ENCODE measurements at places on chromosomes 3 and 15.

GRCh38 chr15:63010920-63011693 is 31.4 kb upstream of the TPM1 start:
- DNase-seq: no peak

DNA sequence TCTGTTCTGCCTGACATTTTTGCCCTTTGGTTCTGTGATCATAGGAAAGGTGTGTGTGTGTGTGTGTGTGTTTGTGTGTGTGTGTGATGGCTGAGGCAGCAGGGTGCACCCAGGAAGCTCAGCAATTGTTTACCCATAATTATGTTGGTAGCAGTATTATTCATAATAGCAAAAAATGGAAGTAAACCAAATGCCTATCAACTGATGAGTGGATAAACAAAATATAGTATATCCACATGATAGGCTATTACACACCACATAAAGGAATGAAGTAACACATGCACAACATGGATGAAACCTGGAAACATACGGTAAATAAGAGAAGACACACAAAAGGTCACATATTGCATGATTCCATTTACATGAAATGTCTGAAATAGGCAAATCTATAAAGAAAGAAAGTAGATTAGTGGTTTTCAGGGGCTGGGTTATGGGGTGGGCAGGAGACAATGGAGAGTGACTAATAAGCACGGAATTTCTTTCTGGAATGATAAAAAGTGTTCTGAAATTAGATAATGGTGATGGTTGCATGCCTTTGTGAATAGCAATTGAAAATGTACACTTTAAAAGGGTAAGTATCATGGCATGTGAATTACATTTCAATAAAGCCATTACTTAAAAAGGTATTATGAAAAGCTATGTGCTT is 167.2 kb downstream of the POLR2M start:
- DNase-seq: no peak

- no peak for DNase-seq
Observed at GRCh38 chr3:152175528-152175889, 93.2 kb upstream of the MBNL1 start.

GRCh38 chr3:37702478-37703154 is 159.1 kb upstream of the CTDSPL start:
- no peak for DNase-seq

GRCh38 chr3:127925384-127925783 is 10.4 kb downstream of the KBTBD12 start:
- DNase-seq: no peak

DNA sequence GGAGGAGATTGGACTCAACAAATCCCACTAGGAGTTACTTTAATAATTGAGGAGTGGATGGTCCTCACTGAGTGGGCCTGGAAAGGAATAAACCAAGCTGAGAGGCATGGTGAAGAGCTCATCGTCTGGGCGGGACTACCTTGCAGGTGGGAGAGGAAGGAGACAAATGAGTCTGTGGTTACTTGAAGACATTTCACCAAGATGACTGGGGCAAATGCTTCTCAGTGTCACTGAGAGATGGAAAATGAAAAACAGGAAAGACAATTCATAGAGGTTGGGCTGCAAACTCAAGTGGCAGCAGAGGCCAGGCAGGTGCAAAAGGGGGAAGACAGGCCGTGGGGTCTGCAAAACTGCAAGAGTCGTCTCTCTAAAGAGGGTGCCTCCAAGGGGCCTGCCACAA is 1.5 kb upstream of the ARHGAP31 start:
- no peak for DNase-seq
